Fibroblast of lung (primary cell): ENCODE measurements at places on chromosomes 7 and 10. TPM values are rescaled to one million over a fixed set of nuclear protein-coding genes. Genes with fewer than 3 reads are reported as not detected.

The AMPH gene
- 1.5 and 3.6 TPM in 2 replicates for total RNA-seq

The EGFR gene
- 36.0 and 55.3 TPM in 2 replicates for total RNA-seq

The ARHGEF35 gene
- total RNA-seq = 0.51 and 5.4 TPM in 2 replicates

The GPR158 gene
- under 0.01 and 0.33 TPM in 2 replicates for total RNA-seq

The ZPBP gene
- not detected in 2 replicates for total RNA-seq

The KLHL7 gene
- total RNA-seq = 23.1 and 23.5 TPM in 2 replicates

DNA sequence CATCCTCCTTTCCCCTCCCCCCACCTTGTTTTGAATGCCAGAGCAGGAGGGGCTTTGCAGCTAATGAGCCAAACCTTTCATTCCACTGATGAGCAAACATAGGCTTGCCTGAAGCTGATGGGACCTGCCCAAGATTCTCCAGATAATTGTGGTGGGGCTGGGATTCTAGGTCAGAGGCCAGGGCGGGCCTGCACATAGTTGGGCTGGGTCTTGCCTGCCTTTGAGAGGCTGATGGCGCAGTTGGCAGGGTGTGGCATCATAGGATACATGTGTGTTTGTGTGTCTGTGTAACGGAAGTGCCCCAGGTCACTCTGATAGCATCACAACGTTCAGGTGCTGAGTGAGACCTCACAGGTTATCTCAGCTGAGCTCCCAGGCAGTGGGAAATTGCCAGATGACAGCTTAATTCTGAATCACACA, 22.9 kb downstream of the BTBD16 start:
- no peak for DNase-seq
- no peak overlapping the region for H3K4me3 ChIP-seq
- H3K27ac ChIP-seq = no peak overlapping the region
- H3K27me3 ChIP-seq = peaks cover 5% of the 10 kb centered on the region
- H3K4me1 ChIP-seq = no peaks in the 10 kb centered on the region
- no peaks in the 10 kb centered on the region for H3K36me3 ChIP-seq

- peaks cover 3% of the 10 kb centered on the region for H3K27me3 ChIP-seq
- H3K36me3 ChIP-seq = no peaks in the 10 kb centered on the region
- H3K27ac ChIP-seq = no peak overlapping the region
Measured at GRCh38 chr10:47288236-47288635, 11.8 kb upstream of the GDF10 start.

GRCh38 chr7:45420843-45421495, 153.2 kb upstream of the ADCY1 start:
- no peaks in the 10 kb centered on the region for H3K27me3 ChIP-seq
- DNase-seq = peak; percentile 66
- H3K4me1 ChIP-seq = no peaks in the 10 kb centered on the region

DNA sequence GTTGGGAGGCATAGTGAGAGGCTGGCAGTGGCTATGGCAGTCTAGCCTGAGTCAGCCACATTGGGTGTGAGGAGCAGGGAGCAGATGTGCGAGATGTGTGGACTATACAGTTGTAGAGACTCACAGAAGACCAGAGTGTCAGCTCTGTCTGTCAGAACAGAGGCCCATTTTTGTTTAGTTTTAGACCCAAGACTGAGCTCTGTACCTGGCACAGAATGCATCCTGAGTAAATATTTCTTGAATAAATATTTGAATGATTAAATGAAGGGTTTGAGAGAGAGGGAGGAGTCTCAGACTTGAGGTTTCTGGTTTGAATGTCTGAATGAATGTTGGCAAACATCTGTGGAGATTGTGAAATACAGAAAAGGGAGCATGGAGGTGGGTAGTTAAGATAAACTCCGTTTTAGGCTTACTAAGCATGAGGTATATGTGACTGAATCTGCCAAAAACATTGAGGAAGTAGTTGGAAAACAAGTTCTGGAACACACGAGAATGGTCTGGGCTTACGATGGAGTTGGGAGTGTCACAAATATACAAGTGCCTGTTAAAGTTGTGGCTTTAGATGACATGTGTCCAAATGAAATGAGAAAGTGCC, 3.6 kb downstream of the SEC23IP start:
- peak; percentile 88 for DNase-seq
- no peaks in the 10 kb centered on the region for H3K27me3 ChIP-seq
- peaks cover 4% of the 10 kb centered on the region for H3K36me3 ChIP-seq
- H3K4me3 ChIP-seq = peak overlapping the region; percentile 37
- peaks cover 21% of the 10 kb centered on the region for H3K4me1 ChIP-seq
- peak overlapping the region; percentile 40 for H3K27ac ChIP-seq

- no peaks in the 10 kb centered on the region for H3K27me3 ChIP-seq
- no peaks in the 10 kb centered on the region for H3K36me3 ChIP-seq
- peak overlapping the region; percentile 21 for H3K4me3 ChIP-seq
- H3K4me1 ChIP-seq = peaks cover 41% of the 10 kb centered on the region
Measured at GRCh38 chr10:103852856-103853255, 2.5 kb downstream of the SH3PXD2A start.

DNA sequence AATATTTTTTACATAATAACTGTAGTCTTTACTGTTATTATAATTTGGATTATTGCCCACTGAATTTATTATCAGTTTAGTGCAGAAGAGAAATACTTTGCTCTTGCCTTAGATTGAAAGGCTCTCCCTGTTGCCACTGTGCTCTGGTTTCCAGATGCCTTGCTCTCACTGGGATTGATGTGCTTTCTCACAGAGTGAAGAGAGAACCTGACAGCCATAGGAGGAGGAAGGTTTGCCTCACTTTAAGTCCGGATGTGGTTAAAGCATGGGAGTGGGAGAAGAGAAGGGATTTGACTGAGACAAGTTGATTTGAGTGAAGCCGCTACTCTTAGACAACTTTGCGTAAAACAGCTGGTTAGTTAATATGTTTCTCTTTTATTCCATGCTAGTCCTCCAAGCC, 68.2 kb upstream of the RPA3 start:
- no peaks in the 10 kb centered on the region for H3K36me3 ChIP-seq
- H3K4me1 ChIP-seq = no peaks in the 10 kb centered on the region
- DNase-seq = no peak
- H3K4me3 ChIP-seq = no peak overlapping the region
- H3K27me3 ChIP-seq = no peaks in the 10 kb centered on the region

DNA sequence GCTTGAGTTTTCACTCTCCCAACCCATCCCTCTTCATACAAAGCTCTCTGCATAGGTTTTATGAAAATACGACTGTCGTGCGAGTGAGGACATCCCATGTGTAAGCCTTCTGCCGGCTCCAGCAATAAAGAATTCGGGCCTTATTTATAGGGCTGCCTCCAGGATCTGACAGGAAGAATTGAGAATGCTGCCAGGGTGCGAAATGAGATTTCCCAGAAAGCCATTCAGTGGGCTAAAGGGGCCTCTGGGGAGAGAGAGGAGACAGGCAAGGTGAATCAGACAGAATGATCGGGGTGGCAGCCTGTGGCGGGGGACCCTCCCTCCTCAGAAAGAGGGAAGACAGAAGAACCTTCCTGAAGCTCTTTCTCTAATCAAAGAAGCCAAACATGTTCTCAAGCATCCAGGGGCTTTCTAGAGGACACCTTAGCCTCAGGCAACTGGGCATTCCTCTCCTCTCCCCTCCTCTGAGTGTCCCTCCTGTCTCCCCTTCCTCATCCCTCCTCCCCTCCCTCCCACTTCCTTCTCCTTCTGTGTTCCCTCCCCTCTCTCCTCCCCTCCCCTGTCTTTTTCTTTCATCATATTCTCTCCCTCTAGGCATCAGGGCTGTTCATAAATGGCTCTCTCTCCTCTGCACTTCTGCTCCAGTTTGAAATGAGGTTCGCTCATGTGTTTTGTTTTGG, 410.9 kb downstream of the TYW1 start:
- no peaks in the 10 kb centered on the region for H3K27me3 ChIP-seq
- no peak overlapping the region for H3K4me3 ChIP-seq
- H3K4me1 ChIP-seq = no peaks in the 10 kb centered on the region
- H3K27ac ChIP-seq = no peak overlapping the region

- DNase-seq = peak; percentile 64
- no peaks in the 10 kb centered on the region for H3K27me3 ChIP-seq
- peaks cover 18% of the 10 kb centered on the region for H3K36me3 ChIP-seq
- H3K4me1 ChIP-seq = no peaks in the 10 kb centered on the region
- H3K4me3 ChIP-seq = no peak overlapping the region
Measured at GRCh38 chr10:102358712-102359382, 36.7 kb upstream of the NFKB2 start.

- H3K36me3 ChIP-seq = no peaks in the 10 kb centered on the region
- peak; percentile 80 for DNase-seq
- H3K4me3 ChIP-seq = no peak overlapping the region
- H3K27ac ChIP-seq = peak overlapping the region; percentile 64
Measured at GRCh38 chr10:124911124-124912067, 30.5 kb upstream of the ZRANB1 start.

- no peak overlapping the region for H3K27ac ChIP-seq
- peaks cover 2% of the 10 kb centered on the region for H3K4me1 ChIP-seq
- H3K36me3 ChIP-seq = no peaks in the 10 kb centered on the region
- H3K27me3 ChIP-seq = no peaks in the 10 kb centered on the region
Measured at GRCh38 chr7:21947946-21948345, 2.2 kb upstream of the CDCA7L start.

- no peak overlapping the region for H3K4me3 ChIP-seq
- no peaks in the 10 kb centered on the region for H3K36me3 ChIP-seq
- H3K27ac ChIP-seq = no peak overlapping the region
- H3K27me3 ChIP-seq = no peaks in the 10 kb centered on the region
- no peaks in the 10 kb centered on the region for H3K4me1 ChIP-seq
- DNase-seq = peak; percentile 2
Measured at GRCh38 chr7:104627516-104627915, 299.1 kb downstream of the LHFPL3 start.

- DNase-seq = no peak
- H3K4me3 ChIP-seq = no peak overlapping the region
- no peaks in the 10 kb centered on the region for H3K27me3 ChIP-seq
Measured at GRCh38 chr7:88942815-88943501, 147.4 kb upstream of the TEX47 start.

DNA sequence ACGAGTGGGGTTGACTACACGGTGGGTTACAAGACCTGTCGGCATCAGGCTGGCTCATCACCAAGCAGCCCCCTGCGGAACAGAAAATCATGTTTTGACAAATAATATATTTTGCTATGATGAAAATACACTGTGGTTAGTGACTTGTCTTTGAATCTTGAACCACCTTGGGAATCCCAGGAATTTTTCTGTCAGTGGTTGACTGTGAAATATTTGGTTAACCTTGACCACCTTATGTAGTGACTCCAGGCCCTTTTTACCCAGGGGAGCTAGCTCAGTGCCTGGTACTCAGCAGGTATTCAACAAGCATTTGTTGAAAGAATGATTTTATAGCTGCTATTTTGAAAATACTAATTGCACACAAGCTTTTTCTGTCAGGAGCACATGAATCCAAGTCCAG, 406.0 kb downstream of the PHF14 start:
- no peak overlapping the region for H3K27ac ChIP-seq
- DNase-seq = no peak
- H3K4me3 ChIP-seq = no peak overlapping the region
- H3K4me1 ChIP-seq = no peaks in the 10 kb centered on the region
- H3K27me3 ChIP-seq = no peaks in the 10 kb centered on the region

DNA sequence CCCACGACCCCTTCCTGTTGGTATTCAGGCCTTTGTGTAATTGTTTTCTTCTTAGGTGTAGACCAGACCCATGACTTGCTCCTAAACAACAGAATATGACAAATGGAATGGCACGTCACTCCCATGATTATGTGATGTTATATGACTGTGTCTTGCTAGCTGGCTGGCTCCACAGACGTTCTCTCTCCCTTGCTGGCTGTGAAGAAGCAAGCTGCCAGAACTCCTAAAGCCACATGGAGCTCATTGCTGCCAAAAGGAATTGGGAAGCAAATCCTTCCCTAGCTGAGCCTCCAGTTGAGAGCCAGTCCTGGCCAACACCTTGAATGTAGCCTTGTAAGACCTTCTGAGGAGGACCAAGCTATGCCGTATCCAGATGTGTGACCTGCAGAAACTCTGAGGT, 74.2 kb downstream of the RAB18 start:
- H3K4me1 ChIP-seq = no peaks in the 10 kb centered on the region
- no peak overlapping the region for H3K27ac ChIP-seq
- no peak for DNase-seq
